ENCODE measurements at places on chromosomes 2 and 18.

GRCh38 chr18:55875371-55875901 lies 287.4 kb upstream of the TCF4 start:
- DNase-seq: peak; percentile 46

DNA sequence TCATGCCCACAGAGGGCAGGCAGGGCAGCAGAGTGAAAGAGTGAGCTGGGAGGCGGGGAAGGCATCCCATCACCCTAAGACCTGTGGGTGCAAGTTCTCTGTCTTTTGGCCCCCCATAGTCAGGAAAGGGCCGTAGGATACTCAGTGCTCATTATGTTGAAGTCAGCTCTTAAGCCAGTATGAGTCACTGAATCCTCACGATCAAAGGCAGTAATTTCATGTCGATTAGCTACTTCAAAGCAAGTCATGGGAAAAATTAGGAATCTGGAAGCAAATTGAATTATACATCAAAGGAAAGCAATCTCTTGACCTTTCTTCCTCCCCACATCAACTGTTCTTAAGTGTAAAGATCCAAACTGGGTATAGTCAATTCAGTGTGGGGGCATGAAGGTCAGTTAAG lies 178.9 kb downstream of the FHOD3 start:
- DNase-seq: no peak

DNA sequence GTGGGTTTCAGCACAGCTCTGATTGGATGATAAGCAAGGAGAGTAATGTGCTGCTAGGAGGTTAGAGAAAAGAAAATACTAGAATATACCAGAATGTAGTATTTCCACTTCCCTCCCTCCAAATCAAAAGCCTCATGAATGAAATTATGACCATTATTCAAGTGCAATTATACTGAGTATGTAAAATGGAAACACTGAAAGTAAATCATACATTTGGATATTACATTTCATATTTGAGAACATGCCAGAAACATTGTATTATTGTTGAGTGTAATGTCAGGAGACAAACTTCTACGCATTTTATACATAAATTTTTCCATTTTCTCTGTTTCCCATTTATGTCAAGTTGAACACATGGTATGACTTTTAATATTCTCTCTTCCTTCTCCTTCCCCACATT lies 942 bp upstream of the CETN1 start:
- DNase-seq: no peak

DNA sequence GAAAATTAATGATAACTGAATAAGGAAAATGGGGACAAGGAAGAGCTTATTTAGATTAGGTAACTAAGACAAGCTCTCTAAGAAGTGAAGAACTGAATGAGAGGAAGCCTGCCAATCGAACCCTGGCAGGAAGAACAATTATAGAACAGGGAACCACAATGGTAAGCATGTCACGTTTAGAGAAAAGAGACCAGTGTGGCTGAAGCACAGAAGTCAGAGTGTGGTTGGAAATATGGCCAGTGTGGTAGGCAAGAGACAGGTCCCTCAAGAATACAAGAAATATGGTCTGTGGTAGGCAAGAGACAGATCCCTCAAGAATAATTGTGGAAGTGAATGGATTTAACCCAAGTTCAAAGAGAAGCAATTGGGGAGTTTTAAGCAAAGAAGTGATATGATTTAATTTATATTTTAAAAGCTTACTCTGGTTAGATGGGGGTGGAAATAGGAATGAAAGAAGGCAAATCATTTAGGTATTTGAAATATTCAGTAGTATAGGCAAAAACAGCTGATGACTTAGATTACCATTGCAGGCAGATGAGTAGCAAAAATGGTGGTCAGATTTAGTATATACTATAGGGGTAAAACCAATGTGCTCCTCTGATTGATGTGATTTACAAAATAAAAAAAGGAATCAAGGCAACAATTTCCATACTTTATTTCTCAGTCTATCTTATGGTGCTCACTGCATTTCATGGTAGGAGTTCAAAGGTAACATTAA lies 38.8 kb upstream of the ERMN start:
- no peak for DNase-seq

DNA sequence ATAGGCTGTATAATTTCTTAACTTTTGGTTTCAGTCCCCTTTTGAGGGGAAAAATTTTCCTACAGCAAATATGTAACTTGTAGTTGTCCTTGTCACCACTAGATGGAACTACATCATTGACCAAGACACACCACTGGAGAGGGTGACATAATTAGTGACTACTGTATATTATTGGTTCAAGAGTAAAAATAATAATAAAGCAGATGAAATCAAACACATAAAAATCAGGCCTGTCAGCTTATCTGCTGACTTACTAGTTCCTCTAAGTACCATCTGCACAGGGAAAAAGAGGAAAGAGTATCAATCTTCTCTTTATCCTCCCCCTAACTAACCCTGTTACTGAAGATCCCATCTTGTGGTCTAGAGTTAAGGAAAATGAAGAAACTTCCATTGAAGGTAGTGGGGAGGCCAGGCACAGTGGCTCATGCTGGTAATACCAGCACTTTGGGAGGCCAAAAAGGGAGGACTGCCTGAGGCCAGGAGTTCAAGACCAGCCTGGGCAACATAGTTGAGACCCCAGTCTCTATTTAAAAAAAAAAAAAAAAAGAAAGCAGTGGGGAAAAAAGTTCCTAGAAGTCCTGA lies 29.6 kb upstream of the ENOSF1 start:
- no peak for DNase-seq

- DNase-seq: no peak
Measured at GRCh38 chr2:107740300-107740699, 86.4 kb upstream of the RGPD4 start.

DNA sequence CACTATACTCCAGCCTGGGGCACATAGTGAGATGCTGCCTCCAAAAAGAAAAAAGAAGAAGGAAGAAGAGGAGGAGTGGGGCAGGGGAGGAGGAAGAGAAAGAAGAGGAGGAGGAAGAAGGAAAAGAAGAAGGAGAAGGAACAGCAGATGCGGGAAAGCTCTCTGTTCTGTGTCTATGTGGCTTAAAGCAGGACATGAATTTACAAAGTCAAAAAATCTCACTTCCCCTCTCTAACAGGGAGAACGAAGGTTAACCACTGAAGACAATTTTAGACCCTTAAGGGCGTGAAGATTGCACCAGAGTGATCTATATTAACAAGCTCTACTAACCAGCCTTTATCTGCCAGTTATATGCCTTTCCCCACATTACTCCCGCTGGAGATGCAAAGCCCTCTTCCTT lies 258.9 kb downstream of the METTL4 start:
- DNase-seq: no peak

DNA sequence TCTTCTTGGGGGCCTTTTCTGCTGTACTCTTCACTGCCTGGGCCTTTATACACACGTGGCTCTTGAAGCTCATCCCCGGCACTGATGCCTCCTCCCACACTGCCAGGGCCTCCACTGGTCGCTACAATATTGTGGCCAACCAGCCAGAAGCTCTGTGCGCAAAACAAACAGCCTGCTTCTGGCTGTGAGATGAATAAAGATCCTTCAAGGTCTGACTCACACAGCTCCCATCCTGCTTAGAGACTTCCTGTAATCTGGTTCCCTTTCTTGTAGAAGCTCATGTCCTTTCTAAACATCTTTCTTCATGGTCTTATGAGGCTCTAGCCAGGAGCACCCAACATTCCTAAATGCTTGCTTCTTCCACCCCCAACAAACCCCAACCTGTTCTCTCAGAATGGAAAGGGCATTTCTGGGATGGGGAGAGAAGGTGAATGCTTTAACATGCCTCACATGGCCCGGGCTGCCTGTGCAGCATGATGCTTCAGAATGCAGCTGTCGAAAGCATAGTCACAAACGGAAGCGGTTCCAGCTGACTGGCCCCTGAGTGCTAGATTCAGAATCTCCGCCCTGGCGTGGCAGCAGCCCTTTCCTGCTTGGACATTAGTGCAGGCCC lies 24.6 kb downstream of the NRP2 start:
- no peak for DNase-seq

DNA sequence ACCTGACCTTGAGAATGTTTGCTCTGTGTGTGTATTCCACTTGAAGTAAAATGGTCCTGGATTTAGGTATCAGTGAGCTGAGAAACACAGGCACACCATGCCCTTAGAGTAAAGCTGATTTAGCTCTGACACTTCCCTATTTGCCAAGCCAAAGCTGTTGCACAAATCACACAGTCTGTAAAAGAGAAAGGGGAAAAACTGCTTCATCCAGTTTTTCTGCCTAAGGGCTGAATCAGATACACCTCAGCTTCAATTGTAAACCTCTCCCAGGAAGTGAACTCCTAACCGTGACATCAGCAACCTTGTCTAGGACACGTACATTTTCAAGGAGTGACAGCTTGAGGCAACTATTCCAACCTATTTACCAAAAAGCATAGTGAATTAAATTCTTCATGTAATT lies 150.4 kb downstream of the NR4A2 start:
- DNase-seq: no peak

GRCh38 chr2:9494081-9494480 lies 19.7 kb downstream of the IAH1 start:
- no peak for DNase-seq

GRCh38 chr2:218152777-218153176 lies 14.0 kb downstream of the CXCR1 start:
- DNase-seq: no peak

DNA sequence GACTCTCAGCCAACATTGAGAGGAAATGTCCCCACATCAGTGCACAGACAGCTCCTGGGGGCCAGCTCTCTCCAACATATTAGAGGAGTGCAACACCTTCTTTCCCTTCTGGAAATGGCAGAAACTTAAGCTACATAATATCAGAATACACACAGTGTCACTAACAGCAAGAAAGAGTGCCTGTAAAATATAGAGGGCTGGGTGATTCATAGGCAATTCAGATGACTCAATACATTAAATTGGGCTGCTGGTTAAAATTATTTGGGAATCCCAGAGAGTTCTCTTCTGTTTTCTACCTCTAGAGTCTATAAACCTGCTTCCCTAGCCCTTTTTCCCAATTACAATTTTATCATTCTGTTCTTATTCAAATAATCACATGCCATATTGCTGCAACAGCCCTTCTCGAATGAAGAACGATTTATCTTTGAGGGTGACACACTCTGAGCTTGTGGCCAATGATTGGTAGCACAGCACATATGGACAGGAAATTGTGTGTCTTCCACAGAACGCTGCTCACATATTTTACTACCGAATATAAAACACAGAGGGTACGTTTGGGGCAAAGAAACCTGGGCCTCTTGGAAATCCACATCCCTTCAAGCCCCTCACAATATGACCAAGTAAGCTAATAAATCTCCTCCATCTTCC lies 381.2 kb downstream of the MBD2 start:
- no peak for DNase-seq

GRCh38 chr2:220442012-220442411 lies 814.6 kb downstream of the SLC4A3 start:
- no peak for DNase-seq

DNA sequence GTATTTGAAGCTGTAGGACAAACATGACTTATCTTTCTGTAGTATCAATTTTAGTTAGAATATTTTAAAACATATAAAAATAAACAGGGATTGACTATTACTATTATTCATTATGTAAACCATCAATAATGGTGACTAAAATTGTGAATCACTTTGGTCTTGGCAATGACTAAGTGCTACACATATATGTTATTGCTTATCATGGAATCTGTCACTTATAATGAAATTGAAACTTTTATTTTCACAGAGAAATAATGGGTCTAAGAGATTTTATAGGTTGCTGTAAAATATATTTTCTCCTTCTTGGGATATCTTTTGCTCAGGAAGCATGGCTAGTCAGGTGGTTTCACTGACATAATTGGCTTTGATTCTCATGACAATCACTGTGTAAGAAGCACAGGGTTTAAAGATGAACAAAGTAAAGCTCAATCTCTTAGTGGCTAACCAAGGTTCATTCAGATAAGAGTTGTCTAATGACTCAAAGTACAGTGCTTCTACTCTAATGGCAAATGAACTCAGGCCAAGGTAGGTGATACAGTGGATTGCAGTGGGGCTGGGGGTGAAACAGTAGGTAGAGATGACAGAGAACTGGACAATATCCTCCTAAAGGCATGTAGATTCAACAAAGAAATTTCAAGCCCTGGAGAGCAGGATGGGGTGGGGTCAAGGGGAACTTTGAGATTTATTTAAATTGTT lies 98.6 kb upstream of the FANCL start:
- no peak for DNase-seq

DNA sequence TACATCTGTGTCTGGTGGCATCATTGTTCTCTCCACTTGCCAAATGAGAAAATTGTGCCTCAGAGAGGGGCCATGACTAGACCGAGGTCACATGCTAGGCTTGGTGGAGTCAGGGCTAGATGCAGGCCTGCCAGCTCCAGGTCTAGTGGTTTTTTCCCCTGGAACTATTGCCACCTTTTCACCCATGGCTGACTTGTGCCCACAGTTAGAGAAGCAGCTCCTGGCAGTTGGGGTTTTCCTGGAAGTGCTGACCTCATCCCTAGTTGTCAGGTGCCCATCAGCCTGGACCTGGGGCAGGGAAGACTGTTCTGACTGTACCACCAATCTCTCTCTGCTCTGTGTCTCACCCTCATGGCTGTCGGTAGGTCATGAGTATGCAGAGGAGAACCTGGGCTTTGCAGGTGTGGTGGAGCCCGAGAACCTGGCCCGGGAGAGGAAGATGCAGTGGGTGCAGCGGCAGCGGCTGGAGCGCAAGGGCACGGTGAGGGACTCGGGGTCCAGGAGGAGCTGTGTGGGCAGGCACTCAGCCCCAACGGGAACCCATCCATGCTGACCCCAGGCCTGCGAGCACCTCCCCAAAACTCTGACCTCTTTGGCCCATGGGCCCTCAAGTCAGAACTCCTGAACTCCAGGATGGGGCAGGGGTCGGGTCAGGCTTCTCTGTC lies 12.4 kb upstream of the CATIP start:
- DNase-seq: no peak

- DNase-seq: no peak
Measured at GRCh38 chr2:48531141-48531648, 1.2 kb downstream of the STON1 start.

DNA sequence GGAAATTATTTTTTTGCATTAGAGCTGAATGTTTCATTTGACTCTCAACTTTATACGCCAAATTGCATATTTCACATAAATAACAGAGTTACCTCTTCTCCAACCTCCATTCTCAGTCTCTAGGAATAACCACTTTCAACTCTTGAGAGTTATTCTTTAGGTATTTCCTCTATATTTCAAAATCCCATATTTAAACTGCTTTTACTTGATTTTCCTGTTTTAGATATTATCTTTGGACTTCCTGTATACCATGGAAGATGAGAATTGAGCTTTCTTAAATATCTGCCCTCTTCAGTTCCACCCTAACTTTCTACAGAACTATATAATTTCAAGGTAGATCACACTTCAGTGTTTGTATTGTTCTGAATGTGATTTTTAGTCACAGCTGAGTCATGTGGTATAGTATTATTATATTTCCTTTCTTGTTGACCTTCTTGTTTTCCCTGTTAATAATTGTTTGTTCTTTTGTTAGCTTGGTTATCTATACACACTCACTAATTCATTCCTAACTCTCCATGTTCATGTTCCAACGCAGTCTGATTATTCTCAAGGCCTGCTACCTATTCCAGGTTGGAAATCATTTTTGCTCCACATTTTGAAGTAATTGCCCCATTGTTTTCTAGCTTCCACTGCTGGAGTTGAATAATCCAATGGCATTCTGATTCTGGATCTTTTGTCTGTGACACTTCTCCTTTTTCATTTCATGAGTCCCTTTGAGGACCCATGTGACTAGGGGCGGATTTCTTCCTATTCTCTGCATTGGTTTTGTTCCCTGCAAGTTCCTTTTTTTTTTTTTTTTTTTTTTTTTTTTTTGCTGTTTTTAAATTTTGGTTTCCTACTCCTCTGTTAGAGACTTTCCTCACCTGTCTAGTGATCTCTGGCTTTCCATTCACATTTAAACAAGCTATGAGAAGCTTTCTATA lies 156.8 kb upstream of the RBMS1 start:
- DNase-seq: no peak
